Pulmonary artery endothelial cell (primary cell): ENCODE measurements at places on chromosomes 4 and X. TPM values are rescaled to one million over a fixed set of nuclear protein-coding genes. Genes with fewer than 3 reads are reported as not detected.

DNA sequence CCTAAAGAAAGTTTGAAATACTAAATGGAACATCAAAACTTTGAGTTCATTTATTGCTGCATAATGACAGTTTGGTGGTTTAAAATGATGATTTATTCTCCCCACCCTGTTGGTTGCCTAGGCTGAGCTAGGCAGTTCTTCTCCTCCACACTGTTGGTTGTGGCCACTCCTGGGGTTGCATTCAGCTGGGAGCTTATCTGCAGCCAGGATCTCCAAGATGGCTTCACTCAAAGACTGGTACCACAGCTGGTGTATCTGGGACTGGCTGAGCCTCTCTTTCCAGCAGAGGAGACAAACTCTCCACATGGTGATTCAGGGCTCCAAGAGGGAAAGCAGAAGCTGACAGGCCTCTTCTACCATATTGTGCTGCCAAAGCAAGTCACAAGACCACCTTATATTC is 33.1 kb downstream of the MSL3 start:
- DNase-seq, result no peak

ABRAXAS1 gene
- 23.6 and 26.4 TPM in 2 replicates for total RNA-seq

DNA sequence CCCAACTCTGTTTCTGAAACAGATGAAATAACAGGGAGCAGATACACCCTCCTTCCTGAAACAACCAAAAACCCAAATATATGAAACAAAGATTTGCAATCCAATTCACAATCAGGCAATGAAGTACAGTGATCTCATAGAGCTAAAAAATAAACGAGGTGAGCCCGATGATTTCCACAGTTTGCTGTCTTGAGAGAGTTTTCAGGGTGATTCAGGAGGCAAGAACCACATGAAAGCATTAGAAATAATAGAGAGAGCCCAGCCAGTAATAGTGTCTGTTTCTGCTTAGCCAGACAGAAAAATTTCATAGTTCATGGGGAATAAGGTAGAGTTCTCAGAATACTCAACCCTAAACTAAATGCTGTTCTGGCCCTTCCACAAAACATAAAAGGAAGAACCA is 296.2 kb downstream of the PDHA2 start:
- DNase-seq, result no peak

CLIC2 gene
- 7.3 and 12.8 TPM in 2 replicates for total RNA-seq

ZNF711 gene
- total RNA-seq, result 3.6 and 5.3 TPM in 2 replicates

DNA sequence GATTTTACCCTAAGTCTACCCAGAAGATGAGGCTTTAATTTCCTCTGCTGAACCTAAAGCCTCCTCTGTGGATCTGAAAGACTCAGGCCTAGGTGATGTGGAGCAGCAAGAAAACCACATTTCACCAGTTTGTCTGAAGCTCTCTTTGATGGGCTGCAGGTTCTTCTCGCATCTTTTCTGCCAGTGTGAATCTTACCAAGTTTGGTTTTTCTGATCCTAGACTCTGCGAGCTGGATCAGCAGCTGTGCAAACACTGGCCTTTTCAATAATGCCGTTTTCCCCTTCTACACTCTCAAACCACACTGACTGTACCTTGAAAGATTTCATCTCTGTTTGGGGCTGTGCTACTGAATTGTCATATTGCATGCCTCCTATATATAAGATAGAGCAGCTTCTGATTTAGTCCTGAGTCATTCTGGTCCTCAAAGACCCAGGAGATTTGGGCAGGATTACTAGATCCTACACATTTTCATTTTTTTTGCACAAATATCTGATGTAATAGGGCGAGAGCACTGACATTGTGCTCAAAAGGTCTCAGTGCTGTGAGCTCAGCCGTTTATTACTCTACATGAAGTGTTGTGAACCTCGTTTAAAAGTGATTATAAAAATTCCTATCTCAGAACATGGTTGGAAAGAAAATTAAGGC is 133.6 kb upstream of the FAM9C start:
- DNase-seq, result no peak

GRCh38 chrX:149510386-149510785 is 5.3 kb upstream of the IDS start:
- DNase-seq, result no peak

- no peak for DNase-seq
Observed at GRCh38 chr4:60724623-60725022, 475.5 kb upstream of the ADGRL3 start.

OPRPN gene
- not detected in 2 replicates for total RNA-seq

DNA sequence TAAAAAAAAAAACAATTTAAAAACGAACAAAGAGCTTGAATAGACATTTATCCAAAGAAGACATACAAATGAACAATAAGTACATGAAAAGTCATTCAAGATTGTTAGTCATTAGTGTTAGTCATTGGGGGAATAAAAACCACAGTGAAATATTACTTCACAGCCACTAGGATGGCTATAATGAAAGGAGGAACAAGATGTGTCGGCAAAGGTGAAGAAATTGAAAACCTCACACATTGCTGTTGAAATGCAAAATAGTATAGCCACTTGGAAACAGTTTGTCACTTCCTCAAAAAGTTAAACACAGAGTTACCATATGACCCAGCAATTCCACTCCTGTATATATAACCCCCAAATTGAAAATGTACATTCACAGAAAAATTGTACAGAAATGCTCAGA is 45.2 kb upstream of the SLC39A8 start:
- DNase-seq, result no peak
